Hematopoietic multipotent progenitor cell (in vitro differentiated cells): ENCODE measurements at places on chromosomes 13 and 19. TPM values are rescaled to one million over a fixed set of nuclear protein-coding genes. Genes with fewer than 3 reads are reported as not detected.

GRCh38 chr13:84574851-84575250 lies 692.6 kb upstream of the SLITRK1 start:
- DNase-seq = no peak

WDR88 gene
- not detected for total RNA-seq

ZNF568 gene
- total RNA-seq = 7.8 TPM

- no peak for DNase-seq
Measured at GRCh38 chr13:106416645-106417044, 118.8 kb downstream of the EFNB2 start.

GRCh38 chr13:28041031-28041461 lies 52.6 kb upstream of the URAD start:
- no peak for DNase-seq

DNA sequence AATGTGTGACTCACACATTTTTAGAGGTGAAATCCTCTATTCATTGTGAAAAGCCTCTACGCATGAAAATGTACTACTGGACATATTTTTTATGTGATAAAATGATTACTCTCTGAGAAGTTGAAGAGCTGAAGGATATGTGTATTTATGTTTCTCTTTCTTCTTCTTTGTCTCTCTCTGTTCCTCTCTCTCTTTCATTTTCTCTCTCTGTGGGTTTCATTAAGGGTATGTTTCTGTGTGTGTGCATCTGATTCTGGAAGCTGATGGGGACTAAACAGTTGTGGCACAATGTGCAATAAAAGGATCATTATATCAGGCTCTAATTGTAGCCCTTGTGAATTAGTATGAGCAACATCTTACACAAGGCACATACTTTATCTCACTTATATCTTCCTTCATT lies 867.7 kb downstream of the PCDH9 start:
- no peak for DNase-seq

DNA sequence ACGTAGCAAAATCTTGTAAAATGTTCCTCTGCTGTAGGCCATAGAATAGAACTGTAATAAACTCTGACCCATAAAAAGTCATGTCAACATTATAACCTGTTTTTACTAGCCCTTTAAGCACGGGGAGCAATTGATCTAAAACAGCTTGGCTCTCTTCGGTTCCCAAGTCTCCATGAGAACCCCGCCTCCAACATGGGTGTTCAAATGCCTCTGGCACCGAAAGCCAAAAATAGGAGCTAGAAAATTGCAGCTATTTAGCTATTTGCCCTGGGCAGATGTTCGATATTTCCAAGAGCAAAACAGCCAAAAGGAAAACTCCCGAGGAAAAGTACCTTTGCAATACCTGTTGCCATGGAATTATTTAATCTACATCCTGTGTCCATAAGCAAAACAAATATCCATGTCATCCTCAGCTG lies 563.1 kb downstream of the EFNB2 start:
- no peak for DNase-seq

GRCh38 chr13:67106502-67107057 lies 123.6 kb downstream of the PCDH9 start:
- no peak for DNase-seq

- no peak for DNase-seq
Measured at GRCh38 chr13:109541081-109541480, 245.3 kb downstream of the IRS2 start.

- no peak for DNase-seq
Measured at GRCh38 chr13:80259159-80259558, 81.8 kb downstream of the SPRY2 start.

DNA sequence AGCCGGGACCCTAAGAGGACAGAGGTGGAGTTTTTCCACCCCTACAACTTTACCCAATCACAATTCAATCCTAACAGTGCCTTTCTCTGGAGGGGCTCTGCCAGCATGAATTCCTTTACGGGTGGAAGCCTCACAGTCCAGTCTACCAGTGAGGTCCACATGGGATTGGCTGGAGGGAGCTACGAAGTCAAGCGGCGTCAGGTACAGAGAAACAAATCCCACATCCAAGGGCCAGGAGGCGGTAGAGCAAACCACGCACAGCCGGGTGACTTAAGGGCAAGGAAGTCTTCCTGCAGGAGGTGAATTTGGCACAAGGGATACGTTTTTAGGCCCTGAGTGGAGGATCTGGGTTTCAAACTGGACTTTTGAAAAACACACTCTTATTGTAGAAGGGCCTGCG lies 199.6 kb downstream of the UQCRFS1 start:
- no peak for DNase-seq

SPRY2 gene
- 17.0 TPM for total RNA-seq

GRCh38 chr13:49869519-49869918 lies 66.6 kb downstream of the SPRYD7 start:
- no peak for DNase-seq

RAVER1 gene
- total RNA-seq = 47.9 TPM

DNA sequence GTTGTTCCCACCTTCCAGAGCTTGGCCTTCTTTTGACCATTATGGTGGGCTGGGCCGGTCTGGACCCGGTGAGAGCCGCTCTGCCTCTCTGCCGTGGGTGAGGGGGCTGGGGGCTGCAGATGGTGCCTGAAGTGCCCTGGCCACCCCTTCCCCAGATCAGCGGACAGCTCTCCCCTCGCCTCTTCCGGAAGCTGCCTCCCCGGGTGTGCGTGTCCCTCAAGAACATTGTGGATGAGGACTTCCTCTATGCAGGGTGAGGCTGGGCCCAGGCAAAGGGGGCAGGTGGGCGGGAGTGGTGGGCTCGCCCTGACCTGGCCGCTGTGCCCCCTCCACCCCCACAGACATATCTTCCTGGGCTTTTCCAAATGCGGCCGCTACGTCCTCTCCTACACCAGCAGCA lies 1.9 kb downstream of the DCAF15 start:
- DNase-seq = no peak

DNA sequence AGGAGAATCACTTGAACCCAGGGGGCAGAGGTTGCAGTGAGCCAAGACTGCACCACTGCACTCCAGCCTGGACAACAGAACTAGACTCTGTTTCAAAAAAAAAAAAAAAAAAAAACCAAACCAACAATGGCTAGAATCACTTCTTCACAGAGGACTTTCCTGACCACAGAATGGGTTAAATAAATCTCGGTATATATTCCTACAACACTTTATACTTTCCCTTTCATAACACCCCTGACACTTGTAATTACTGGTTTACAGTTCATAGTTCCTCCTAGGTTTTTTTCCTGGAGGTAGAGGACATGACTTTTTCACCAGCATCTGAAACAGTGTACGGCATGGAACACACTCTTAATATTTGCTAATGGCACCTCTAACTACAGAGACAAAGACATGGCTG lies 31.4 kb downstream of the ZDHHC20 start:
- DNase-seq = no peak
